ENCODE measurements at places on chromosomes 4 and X. TPM values are rescaled to one million over a fixed set of nuclear protein-coding genes. Genes with fewer than 3 reads are reported as not detected.

The SOX3 gene
- total RNA-seq: not detected

The ZNF732 gene
- 0.68 TPM for total RNA-seq

The PCDH10 gene
- total RNA-seq: under 0.01 TPM

The CCDC149 gene
- 10.6 TPM for total RNA-seq

All from nasal cavity respiratory epithelium epithelial cell of viscerocranial mucosa (primary cell).